HCT116 (cell line): ENCODE measurements at places on chromosomes 3 and 15. TPM values are rescaled to one million over a fixed set of nuclear protein-coding genes. Genes with fewer than 3 reads are reported as not detected.
A peak's percentile ranks its signal among the peaks of the same experiment; 100 is the strongest.

DNA sequence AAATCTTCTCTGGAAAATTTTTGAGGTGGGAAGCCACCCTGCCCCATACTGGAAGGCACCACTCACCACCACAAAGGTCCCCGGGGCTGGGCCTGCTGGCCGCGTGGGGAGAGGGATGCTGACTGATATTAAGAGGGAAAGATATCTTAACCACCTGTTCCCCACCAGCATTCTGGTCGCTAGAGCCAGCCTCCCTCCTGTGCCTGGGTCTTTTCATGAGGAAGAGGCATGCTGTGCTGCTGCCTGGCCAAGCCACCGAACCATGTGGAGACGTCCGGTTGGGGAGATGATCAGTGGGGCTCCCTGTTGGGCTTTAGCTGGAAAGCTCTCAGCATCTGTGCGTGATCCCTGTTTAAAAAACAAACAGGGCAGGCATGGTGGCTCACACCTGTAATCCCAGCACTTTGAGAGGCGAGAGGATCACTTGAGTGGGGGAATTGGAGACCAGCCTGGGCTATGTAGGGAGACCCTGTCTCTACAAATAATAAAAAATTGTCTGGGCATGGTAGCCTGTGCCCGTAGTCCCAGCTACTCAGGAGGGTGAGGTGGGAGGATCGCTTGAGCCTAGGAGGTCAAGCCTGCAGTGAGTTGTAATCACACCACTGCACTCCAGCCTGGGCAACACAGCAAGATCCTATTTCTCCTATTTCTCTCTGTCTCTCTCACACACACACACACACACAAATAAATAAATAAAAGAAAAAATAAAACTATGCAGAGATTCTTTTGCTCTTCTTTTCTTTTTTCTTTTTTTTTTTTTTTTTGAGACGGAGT is 1.0 kb downstream of the KLHL18 start:
- peaks cover 19% of the 10 kb centered on the region for H3K4me1 ChIP-seq
- DNase-seq, result no peak
- H3K36me3 ChIP-seq, result 0 out of 2 replicates have a peak, but pooled peaks cover under 1% of the 10 kb centered on the region
- H3K27me3 ChIP-seq, result no peaks in the 10 kb centered on the region
- H3K27ac ChIP-seq, result peak overlapping the region; percentile 76
- peak overlapping the region; percentile 84 for H3K4me3 ChIP-seq

DNA sequence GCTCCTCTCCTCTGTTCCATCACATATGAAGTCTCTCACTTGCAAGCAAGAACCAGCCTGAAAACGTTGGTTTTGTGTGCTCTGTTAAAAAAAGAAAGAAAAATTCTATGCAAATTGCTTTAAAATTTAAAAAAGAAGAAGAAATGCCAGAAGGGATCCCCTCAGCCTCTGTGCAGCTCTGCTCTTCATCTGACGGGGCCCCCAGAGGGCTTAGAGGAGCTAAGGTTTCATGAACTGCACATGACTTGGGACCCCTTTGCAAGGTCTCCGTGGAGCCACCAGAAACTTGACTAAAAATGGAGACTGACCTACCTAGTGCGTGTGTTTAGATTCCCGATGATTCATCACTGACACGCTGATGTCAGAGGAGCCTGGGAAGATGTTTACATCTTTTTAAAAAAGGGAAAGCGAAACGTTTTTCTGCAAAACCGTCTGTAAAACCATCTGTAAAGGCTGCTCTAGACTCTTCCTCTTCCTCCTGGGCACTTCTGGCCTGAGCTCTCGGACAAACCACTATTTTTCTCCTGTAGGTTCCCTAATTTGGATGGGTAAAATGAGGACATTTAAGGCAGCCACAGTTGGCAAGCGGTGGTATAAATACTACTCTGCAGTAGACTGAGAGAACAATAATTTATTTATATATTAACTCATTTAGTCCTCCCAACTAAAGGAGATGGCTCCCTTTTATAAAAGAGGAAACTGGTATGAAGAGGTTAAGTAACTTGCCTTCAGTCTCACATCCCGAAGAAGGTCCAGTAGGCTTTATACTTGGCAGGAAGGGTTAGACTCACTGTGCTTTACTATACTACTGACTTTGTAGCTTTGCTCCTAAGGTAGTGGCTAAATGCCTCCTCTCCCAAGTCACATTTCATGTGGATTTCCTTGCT is 67.2 kb upstream of the POLG start:
- no peak for DNase-seq
- no peaks in the 10 kb centered on the region for H3K27me3 ChIP-seq
- no peak overlapping the region for H3K4me3 ChIP-seq
- no peaks in the 10 kb centered on the region for H3K36me3 ChIP-seq
- no peaks in the 10 kb centered on the region for H3K4me1 ChIP-seq

Gene PAQR5
- total RNA-seq, result 34.0 TPM

- no peaks in the 10 kb centered on the region for H3K4me1 ChIP-seq
- no peaks in the 10 kb centered on the region for H3K36me3 ChIP-seq
- no peak for DNase-seq
- no peaks in the 10 kb centered on the region for H3K27me3 ChIP-seq
- H3K27ac ChIP-seq, result no peak overlapping the region
Observed at GRCh38 chr3:18264853-18265252, 160.3 kb downstream of the SATB1 start.

DNA sequence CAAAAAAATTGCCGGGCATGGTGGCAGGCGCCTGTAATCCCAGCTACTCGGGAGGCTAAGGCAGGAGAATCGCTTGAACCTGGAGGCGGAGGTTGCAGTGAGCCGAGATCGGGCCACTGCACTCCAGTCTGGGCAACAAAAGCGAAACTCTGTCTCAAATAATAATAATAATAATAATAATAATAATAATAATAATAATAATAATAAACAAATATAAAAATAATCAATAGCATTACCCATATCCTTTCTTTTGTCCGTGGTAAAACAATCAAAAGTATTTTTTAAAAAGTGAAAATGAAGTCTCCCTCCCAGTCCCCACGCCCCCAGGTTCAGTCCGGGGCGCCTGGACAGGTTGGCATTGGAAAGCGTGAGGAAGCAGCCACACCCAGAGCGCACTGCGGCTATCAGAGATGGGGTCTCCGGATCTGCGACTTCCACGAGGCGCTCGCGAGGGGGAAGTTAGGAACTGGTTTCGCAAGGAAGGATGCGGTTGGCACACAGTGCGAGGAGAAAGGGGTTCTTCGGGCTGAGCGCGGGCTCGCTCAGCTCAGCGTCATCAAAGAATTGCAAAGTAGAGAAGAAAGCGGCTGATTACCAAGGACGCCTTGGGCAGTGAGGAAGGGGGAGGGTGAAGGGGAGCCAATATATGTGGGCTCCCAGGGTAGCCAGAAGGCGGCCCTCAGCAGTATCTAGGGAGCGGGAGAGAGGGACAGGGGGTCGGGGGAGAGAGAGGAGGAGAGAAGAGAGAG is 69.5 kb upstream of the EPHB3 start:
- H3K27me3 ChIP-seq, result peaks cover 23% of the 10 kb centered on the region
- H3K36me3 ChIP-seq, result no peaks in the 10 kb centered on the region
- H3K4me3 ChIP-seq, result no peak overlapping the region
- H3K27ac ChIP-seq, result no peak overlapping the region
- H3K4me1 ChIP-seq, result no peaks in the 10 kb centered on the region

- H3K36me3 ChIP-seq, result no peaks in the 10 kb centered on the region
- H3K4me1 ChIP-seq, result no peaks in the 10 kb centered on the region
- H3K27ac ChIP-seq, result no peak overlapping the region
- DNase-seq, result no peak
Observed at GRCh38 chr15:50808728-50809127, 43.2 kb upstream of the SPPL2A start.

- H3K4me3 ChIP-seq, result no peak overlapping the region
- DNase-seq, result no peak
- no peaks in the 10 kb centered on the region for H3K27me3 ChIP-seq
- H3K36me3 ChIP-seq, result no peaks in the 10 kb centered on the region
- no peak overlapping the region for H3K27ac ChIP-seq
Observed at GRCh38 chr15:26720546-26720945, 52.3 kb downstream of the GABRB3 start.

- no peak overlapping the region for H3K4me3 ChIP-seq
- no peaks in the 10 kb centered on the region for H3K4me1 ChIP-seq
- no peak for DNase-seq
- no peak overlapping the region for H3K27ac ChIP-seq
- H3K27me3 ChIP-seq, result no peaks in the 10 kb centered on the region
Observed at GRCh38 chr15:40917585-40917984, 11.6 kb upstream of the DLL4 start.

Gene UPK1B
- not detected for total RNA-seq

DNA sequence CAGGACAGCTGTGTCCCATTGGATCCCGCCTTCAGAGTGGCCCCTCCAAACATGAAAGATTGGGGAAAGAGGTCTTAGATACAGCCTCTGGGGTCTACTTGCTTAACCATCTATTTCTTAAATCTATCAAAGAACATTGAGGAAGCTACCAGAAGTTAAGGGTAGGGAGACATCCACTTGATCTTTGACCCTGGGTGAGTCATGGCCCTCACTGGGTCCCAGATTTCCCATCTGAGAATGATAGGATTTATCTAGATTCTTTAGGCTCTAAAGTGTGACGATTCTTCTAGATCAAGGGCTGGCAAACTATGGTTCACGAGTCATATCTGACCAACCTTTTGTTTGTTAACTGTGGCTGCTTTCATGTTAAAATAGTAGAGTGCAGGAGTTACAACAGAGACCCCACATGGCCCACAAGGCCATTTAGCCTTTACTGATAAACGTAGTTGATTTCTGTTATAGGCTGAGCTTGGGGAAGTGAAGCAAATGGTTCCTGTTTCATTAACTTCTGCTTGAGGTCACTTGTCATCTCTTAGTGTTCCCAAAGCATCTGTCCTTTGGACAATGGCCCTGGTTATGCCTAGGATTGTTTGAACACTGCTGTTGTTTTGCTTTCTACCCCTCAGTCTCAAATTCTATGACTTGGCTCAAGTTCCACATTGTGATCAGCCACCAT is 8.0 kb downstream of the MUC13 start:
- no peak overlapping the region for H3K27ac ChIP-seq
- H3K4me3 ChIP-seq, result no peak overlapping the region
- H3K4me1 ChIP-seq, result peaks cover 3% of the 10 kb centered on the region; the same call in 1 of the 2 replicates
- no peak for DNase-seq

DNA sequence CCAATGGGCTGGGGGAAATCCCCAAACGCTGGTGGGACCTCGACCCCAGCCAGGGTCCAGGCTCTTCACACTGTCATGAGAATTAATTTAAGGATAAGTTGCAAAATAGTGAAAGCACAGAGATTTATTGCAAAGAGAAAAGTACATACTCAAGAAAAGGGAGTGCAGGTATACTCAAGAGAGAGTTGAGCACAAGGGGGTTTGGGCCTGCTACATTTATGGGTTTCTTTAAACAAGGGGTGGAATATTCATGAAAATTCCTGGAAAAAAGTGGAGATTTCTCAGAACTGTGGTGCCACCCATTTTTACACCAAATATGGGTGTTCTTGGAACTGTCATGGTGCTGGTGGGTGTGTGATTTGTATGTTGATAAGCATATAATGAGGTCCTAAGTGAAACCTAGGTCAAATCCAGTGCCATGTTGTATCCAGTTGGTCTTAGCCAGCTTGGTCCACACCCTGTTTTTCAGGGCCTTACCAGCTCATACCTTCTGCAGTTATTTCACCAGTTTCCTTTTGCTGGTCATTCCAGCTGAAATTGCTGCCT is 32.6 kb upstream of the NEO1 start:
- no peak overlapping the region for H3K4me3 ChIP-seq
- no peak for DNase-seq
- peaks cover 4% of the 10 kb centered on the region; the same call in 1 of the 2 replicates for H3K27me3 ChIP-seq
- no peaks in the 10 kb centered on the region for H3K36me3 ChIP-seq

GRCh38 chr3:157529751-157530150 is 26.5 kb upstream of the VEPH1 start:
- no peak overlapping the region for H3K27ac ChIP-seq
- no peaks in the 10 kb centered on the region for H3K27me3 ChIP-seq
- H3K4me1 ChIP-seq, result no peaks in the 10 kb centered on the region
- DNase-seq, result no peak
- H3K36me3 ChIP-seq, result no peaks in the 10 kb centered on the region

GRCh38 chr15:39340903-39341645 is 239.8 kb upstream of the THBS1 start:
- H3K27me3 ChIP-seq, result no peaks in the 10 kb centered on the region
- no peaks in the 10 kb centered on the region for H3K4me1 ChIP-seq
- H3K36me3 ChIP-seq, result no peaks in the 10 kb centered on the region
- H3K4me3 ChIP-seq, result no peak overlapping the region
- DNase-seq, result no peak

GRCh38 chr15:52379395-52380106 is 83.9 kb upstream of the MYO5C start:
- H3K4me3 ChIP-seq, result no peak overlapping the region
- no peak for DNase-seq
- no peaks in the 10 kb centered on the region; the same call in 1 of the 2 replicates for H3K36me3 ChIP-seq
- no peaks in the 10 kb centered on the region for H3K4me1 ChIP-seq
- no peak overlapping the region for H3K27ac ChIP-seq

Gene SCG5
- 1.7 TPM for total RNA-seq

DNA sequence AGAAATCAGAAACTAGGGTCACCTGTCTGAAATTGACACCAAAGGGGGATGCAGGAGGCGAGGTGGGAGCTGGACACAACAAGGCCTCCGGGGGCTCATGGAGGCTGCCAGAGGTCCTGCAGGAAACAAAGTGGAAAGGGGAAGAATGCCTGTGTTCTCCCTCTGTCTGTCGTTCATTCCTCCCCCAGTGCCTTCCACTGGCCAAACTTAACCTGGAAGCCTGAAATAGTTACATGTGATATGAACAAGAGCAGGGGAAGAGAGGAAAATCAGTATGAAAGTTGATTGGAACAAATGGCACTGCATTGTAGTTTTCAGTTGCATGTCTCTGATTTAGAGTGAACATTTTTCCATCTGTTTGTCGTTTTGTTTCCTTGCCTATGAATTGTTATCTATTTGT is 502.0 kb upstream of the CFAP20DC start:
- no peaks in the 10 kb centered on the region for H3K36me3 ChIP-seq
- H3K27me3 ChIP-seq, result peaks cover 39% of the 10 kb centered on the region
- H3K4me3 ChIP-seq, result no peak overlapping the region

DNA sequence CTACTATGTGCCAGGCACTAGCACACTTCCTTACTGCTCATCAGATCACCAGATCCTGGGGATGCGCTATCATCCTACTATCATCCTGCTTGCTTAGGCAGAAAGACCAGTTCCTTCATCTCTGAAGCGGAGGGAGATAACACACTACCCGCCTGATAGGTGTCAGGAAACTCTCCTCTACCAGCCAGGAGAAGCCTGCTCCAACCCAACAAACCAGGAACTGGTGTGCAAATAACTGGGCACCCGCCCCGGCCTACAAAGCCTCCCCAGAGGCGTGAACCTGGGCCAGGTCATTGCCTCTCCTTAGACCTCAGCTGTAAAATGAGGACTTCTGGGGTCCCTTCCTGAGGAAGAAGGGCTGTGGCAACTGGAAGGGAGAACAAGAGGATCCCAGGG is 61.5 kb downstream of the HOMER2 start:
- no peaks in the 10 kb centered on the region for H3K36me3 ChIP-seq
- no peaks in the 10 kb centered on the region for H3K4me1 ChIP-seq
- H3K27me3 ChIP-seq, result no peaks in the 10 kb centered on the region
- no peak overlapping the region for H3K4me3 ChIP-seq
- DNase-seq, result no peak

DNA sequence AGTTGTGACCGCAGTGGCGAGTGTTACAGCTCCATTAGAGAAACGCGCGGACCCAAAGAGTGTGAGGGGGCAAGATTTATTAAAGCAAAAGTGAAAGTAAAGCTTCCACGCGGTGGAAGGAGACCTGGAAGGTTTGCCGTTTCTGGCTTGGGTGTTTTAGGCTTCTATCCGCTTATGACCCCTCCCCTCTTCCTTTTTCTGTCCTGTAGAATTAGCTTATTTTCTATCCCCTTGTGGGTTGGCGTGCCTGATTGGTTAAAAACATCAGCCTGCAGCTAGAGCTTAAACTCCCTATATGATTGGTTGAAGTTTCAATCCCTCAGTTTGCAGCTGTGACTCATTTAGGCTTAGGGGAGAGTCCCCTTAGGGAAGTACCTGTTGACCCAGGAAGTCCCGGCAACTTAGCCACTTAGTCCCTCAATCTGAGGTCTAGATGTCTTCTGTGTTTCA is 39.6 kb downstream of the C3orf38 start:
- DNase-seq, result no peak
- no peaks in the 10 kb centered on the region for H3K27me3 ChIP-seq
- no peaks in the 10 kb centered on the region for H3K36me3 ChIP-seq
- no peak overlapping the region for H3K4me3 ChIP-seq
- H3K27ac ChIP-seq, result no peak overlapping the region
